ENCODE measurements at places on chromosomes 12 and 14. TPM values are rescaled to one million over a fixed set of nuclear protein-coding genes. Genes with fewer than 3 reads are reported as not detected.

The PRPH gene
- 1.4 TPM for total RNA-seq

The C1QL4 gene
- total RNA-seq = 0.20 TPM

The CLEC4C gene
- not detected for total RNA-seq

- H3K36me3 ChIP-seq = no peaks in the 10 kb centered on the region
- no peak overlapping the region for H3K27ac ChIP-seq
- no peak overlapping the region for H3K4me3 ChIP-seq
- DNase-seq = no peak
Observed at GRCh38 chr12:62908674-62909073, 26.3 kb downstream of the PPM1H start.

DNA sequence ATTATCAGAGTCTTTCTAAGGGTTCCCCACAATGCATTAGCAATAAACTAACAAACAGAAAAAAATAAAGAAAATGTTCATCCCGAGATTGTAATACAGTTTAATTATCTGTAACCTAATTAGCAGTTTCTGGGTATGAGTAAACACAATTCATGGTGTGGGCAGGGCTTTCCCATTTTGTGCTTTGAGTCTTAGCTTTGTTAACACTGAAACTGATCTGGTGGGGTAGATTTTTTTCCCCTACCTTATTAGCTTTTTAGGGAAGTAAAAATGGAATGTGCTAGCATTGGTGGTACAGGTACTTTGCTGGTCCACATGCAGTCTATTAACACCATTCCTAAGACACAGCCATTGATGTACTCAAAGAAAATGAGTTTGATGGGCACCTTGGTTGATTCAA lies 18.4 kb upstream of the KRR1 start:
- no peak overlapping the region for H3K4me3 ChIP-seq
- no peaks in the 10 kb centered on the region for H3K27me3 ChIP-seq
- H3K4me1 ChIP-seq = no peaks in the 10 kb centered on the region
- no peaks in the 10 kb centered on the region for H3K36me3 ChIP-seq
- H3K27ac ChIP-seq = no peak overlapping the region

GRCh38 chr12:46518729-46519128 lies 146.2 kb upstream of the SLC38A2 start:
- H3K4me3 ChIP-seq = no peak overlapping the region
- no peak overlapping the region for H3K27ac ChIP-seq
- peaks cover 13% of the 10 kb centered on the region for H3K36me3 ChIP-seq
- no peaks in the 10 kb centered on the region for H3K27me3 ChIP-seq
- DNase-seq = no peak
- peaks cover 25% of the 10 kb centered on the region for H3K4me1 ChIP-seq

- H3K27me3 ChIP-seq = peaks cover 42% of the 10 kb centered on the region
- H3K4me1 ChIP-seq = no peaks in the 10 kb centered on the region
- H3K36me3 ChIP-seq = no peaks in the 10 kb centered on the region
- no peak for DNase-seq
- H3K27ac ChIP-seq = no peak overlapping the region
Observed at GRCh38 chr12:4471256-4471655, 25.6 kb upstream of the FGF6 start.
